ENCODE measurements at places on chromosomes 6 and 20.

GRCh38 chr20:64036346-64037198 lies 590 bp downstream of the C20orf204 start:
- DNase-seq: no peak

- no peak for DNase-seq
Measured at GRCh38 chr6:109369728-109370127, 12.5 kb downstream of the CD164 start.

DNA sequence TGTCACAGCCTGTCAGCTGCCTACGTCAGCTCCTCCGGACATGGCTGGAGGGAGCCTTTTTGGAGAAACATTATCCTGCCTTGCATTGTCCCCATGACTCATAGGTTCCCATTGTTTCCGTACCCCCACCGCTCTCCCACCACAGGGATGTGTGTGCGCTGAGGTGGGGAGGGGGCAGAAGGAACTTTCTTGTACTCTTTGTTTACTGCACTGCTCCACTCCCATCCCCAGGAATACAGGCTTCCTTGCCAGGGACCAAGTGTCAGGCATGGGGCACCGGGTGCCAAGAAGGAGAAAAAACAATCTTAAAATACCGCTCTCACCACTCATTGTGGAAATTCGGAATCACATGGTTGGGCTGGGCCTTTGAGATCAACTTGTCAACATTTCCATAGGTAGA lies 51.0 kb downstream of the KCNK5 start:
- DNase-seq: no peak

DNA sequence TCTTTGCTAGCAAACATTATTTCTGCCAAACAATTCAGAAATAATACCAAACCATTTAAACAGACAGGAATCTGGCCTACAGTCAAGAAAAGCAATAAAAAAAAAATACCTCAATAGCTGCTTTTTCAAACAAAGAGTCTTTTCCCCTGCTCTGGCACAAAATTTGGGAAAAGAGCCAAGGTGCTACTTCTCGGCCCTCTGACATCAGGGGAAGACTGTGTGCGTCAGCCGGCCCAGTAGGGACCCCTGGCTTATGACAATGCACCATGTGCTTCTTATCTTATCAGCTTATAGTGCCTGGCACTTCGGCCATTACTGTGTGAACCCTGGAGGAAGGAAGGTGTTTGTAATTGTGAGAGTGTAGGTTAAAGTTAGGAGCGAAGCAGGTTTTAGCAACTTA lies 89.4 kb downstream of the PDE10A start:
- no peak for DNase-seq

- no peak for DNase-seq
Measured at GRCh38 chr20:61451953-61452352, 199.9 kb downstream of the CDH4 start.

GRCh38 chr6:44051515-44051914 lies 75.7 kb downstream of the MRPL14 start:
- no peak for DNase-seq

- no peak for DNase-seq
Measured at GRCh38 chr20:49603209-49603627, 35.3 kb upstream of the PTGIS start.

- DNase-seq: no peak
Measured at GRCh38 chr6:158661156-158661685, 11.4 kb downstream of the SYTL3 start.

DNA sequence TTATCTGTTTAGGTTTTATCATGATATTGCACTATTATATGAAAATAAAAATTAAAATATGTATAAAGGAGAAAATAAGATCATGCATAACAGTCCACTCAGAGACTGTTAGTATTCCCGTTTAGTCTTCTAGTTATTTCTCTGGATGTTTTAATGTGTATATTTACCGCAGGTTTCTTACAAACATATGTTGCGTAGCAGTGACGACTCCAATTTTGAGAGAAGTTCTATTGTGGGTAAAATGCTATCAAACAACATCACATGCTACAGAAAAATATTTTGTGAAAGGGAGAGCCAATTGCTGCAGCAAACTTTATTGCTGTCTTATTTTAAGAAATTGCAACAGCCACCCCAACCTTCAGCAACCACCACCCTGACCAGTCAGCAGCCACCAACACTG lies 72.4 kb upstream of the NXT1 start:
- no peak for DNase-seq

DNA sequence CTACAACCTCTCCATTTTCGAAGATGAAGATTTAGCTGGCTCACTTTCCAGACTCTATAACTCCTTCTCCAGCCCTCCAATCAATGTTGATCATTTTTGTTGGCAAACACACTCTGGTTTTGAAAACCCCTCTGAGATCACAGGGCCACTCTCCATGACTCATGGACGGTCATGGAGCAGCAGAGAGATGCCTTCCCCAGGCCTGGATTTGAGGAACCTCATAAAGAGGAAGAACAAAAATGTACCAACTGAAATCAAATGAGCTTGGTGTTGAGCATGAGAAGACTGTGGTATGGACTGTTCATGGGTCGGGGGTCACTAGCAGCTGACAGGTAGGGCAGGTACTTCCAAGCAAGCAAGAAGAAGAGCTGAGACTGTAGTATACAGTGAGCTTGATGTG lies 112.8 kb upstream of the INSM1 start:
- no peak for DNase-seq

GRCh38 chr6:4906293-4907276 lies 97.3 kb downstream of the RPP40 start:
- no peak for DNase-seq

GRCh38 chr6:36626636-36627035 lies 32.5 kb downstream of the SRSF3 start:
- DNase-seq: no peak

DNA sequence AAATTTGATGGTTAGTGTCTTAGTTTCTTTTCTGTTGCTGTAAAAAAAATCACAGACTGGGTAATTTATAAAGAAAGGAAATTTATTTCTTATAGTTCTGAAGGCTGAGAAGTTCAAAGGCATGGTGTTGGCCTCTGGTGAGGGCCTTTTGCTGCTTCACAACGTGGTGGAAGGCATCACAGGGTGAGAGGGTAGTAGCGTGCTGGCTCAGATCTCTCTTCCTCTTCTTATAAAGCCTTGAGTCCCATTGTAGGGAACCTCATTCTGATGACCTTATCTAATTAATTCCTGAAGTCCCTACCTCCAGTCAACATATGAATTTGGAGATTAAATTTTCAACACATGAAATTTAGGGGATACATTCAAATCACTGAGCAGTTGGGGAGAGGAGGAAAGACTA lies 62.0 kb downstream of the ARID1B start:
- DNase-seq: no peak

DNA sequence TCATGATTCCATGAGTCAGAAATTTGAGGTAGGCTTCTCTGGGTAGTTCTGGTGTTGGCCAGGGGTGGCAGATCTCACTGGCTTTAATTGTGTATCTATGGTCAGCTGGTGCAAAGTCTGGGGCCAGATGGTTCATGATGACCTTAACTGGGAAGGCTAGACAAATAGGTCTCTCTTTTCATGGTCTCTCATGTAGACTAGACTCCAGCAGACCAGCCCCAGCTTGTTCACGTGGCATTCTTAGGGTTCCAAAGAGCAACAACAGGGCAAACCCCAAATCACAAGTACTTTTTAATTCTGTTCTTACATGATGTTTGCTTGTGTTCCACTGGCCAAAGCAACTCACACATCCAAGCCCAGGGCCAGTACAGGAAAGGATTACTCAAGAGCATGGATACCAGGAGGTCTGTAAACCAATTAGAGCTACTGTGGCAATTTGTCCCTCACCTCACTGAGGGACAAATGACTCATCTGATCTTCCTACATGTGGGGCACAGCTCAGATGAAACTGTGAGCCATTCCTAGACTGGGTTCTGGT lies 79.5 kb upstream of the PBOV1 start:
- no peak for DNase-seq

DNA sequence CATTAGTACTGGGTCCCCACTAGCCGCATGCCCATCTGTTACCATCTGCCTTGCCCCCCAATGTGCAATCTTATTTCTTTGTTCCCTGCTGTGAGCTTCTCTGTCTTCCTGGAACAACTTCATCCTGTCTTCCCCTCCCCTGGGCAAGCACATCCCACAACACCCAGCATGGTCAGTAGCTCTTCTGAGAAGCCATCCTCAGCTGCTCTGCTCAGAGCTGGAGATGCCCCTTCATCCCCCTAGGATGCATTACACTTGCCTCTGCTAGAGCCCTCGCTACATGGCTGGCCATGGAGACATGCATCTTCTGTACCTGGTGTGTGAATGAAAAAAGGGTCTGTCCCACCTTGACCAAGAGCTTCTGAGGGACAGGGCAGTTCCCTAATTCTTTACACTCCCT lies 141.2 kb downstream of the CDC5L start:
- DNase-seq: no peak

DNA sequence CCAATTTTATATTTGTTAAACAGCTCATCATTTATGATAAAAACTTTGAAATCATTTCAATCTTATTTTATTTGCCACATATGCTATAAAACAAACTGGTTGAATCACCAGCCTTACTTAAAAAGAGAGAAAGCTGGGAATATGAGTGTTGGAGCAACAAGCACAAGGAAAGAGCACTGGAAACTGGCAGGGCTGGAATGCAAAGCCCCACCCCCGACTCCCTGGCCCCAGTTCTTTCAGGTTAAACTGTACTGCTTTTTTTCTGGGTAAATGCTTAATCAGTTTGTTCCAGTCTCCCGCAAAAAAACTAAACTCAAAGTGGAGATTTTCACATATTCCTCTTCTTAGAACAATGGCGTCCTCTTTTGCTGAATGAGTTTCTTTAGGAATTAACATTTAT lies 433.8 kb upstream of the NOX3 start:
- no peak for DNase-seq

DNA sequence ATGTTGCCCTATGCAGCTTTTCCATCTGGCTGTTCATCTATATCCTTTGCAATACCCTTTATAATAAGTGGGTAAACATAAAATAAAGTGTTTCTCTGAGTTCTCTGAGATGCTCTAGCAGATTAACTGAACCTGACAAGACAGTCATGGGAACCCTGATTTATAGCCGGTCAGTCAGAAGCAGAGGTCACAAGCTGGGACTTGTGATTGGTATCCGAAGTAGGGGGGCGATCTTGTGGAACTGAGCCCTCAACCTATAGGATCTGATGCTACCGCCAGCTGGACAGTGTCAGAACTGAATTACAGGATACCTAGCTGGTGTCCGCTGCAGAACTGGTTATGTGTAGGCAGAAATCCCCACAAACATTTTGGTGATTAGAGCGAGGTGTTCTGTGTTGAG lies 39.0 kb downstream of the SLC17A5 start:
- no peak for DNase-seq

DNA sequence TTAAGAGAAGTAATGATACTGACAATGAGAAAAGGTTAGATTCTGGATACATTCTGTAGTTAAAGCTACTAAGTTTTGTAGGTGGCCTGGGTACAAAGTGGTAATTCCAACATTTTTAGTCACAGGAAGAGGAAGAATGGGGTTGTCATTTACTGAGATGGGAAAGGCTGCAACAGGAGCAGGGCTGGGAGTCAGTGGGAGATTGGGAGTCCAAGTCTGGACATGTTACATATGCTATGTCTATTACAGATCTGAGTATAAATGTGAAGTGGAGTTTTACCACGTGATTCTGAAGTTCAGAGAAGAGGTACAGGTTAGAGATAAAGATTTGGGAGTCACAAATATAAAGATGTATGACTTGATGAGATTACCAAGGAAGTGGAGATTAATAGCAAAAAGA lies 116.2 kb downstream of the RWDD2A start:
- no peak for DNase-seq

- no peak for DNase-seq
Measured at GRCh38 chr20:42435230-42435629, 754.5 kb downstream of the PTPRT start.

DNA sequence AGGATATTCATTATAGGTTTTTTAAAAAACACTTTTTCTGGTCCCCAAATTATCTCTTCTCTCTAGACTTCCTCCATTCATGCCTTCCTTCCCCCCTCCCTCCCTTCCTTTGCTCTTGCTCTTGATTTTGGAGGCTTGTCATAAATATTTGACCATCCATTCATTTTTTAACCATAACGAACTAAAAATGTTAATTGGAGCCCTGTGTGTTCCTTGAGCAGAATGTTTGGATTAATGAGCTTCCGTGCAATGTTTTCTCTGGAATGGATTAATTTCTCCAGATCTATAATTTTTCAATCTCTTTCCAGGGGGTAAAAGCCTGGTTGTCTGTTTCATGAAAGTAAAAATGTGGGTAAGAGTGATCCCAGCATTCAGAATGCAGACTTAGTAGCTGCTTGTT lies 155.5 kb downstream of the ESR1 start:
- no peak for DNase-seq

- DNase-seq: no peak
Measured at GRCh38 chr6:52135217-52135616, 47.8 kb upstream of the PKHD1 start.

DNA sequence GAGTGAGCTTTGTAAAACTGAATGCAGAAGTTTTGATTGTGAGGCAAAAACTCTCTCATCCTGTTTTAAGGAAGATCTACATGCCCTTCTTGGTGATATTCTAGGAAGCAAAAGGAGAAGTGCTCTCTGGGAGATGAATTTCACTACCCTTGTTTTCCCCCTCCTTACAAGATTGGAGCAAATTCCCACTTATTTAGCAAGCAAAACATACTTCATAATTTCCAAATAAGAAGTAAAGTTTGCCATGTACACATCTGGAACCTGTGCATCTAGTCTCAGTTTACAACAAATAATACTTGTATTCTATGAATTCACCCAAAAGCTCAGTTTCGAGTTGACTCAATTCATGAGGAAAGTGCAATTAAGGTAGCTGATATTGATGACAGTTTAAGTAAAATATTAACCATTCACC lies 27.6 kb upstream of the IFNGR1 start:
- no peak for DNase-seq

DNA sequence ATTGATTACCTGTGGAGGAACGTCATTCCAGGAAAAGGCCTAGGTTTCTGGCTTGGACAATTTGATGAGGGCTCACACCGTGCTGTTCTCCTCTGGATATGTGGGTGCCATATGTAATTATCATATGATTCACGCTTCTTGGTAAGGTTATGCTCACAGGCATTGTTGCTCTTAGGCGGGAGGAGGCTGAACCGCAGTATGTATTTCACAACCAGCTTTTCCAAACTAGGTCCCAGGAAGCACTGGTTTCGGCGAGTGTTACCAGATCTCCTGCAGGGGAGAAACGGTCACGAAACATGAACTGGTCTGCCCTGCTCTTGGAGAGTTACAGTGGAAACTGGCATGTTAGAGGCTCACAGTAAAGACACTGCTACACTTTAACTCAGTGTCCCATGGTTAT lies 793 bp upstream of the FAM50B start:
- no peak for DNase-seq

DNA sequence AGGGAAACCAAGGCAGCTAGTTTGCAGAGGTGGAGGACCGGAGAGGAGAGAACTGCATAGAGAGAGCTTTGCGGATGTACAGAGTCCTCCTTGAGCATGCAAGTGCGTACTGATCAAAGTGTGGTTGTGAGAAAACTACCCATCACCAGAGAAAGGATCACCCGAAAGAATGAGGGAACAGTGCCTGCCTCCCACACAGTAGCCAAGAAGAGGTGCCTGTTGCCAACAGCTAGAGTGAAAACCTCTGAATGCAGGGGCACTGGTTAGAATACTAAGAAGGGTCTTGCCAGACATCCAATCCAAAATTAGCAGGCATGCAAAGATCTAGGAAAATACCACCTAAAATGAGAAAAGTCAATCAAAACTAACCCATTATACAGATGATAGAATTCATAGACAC lies 166.6 kb upstream of the AKAP12 start:
- no peak for DNase-seq
